Endothelial cell (in vitro differentiated cells): ENCODE measurements at places on chromosomes 4 and X. TPM values are rescaled to one million over a fixed set of nuclear protein-coding genes. Genes with fewer than 3 reads are reported as not detected.

DNA sequence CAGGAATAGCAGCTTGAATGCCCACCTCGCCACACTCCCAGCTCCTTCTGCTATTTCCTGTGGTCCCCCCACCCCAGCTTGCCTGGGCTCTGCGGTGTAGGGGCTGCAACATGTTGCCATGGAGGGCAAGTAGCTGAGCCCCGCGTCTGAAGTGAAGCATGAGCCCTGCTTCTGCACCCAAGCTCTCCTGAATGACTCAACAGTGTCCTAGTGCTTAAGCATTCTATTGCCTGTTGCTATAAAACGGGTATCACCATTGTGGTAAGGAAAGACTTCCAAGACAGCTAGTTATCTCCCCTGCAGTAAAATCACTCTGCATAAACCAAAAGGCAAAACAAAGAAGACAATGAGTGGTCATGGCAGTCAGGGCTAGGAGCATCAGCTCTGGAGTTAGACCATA lies 31.4 kb upstream of the SPATA4 start:
- no peak for DNase-seq

HMGN5 gene
- 5.1 TPM for total RNA-seq

RAB39B gene
- total RNA-seq: 1.3 TPM

- no peak for DNase-seq
These were observed 24.2 kb downstream of the FGFBP1 start for GRCh38 chr4:15914291-15914690.

DNA sequence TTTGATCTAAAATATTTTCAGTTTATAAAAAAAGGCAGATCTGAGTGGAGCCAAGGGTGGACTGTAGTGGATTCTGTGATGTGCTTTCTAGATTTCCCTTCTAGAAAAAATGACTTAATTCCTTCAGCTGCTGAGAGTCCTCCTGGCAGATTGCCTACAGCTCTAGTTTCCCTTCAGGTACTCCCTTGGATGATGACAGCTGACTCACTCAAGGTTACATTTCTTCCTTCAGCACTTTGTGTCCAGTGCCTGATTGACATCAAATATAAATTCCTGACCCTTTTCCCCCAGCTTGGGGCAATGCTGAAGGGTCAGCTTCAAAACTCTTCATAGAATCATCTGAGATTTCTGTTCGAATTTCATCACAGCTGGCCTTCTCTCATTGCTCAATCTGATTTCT lies 161.7 kb downstream of the EMCN start:
- DNase-seq: no peak

GRCh38 chr4:81905971-81906370 lies 434.3 kb upstream of the RASGEF1B start:
- no peak for DNase-seq
